Type B pancreatic cell (in vitro differentiated cells): ENCODE measurements at places on chromosomes 12 and 14. TPM values are rescaled to one million over a fixed set of nuclear protein-coding genes. Genes with fewer than 3 reads are reported as not detected.
A peak's percentile ranks its signal among the peaks of the same experiment; 100 is the strongest.

DNA sequence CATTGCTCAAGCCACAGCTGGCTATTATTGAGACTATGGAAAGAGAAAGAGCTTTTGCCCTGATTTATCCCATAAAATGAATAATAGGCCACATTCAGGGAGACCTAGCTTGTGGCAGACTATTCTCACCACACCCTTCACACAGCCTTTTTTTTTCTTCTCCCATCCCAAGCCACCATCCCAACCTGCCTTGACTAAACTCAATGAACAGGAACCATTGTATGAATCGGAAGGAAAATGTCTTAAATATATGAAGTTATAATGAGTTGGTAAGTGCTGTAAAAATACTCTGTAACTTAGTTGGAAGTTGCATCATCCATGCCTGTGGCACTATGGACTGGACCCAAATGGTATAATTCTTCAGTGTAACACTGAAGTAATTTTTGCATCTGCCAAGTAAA, 338.4 kb downstream of the RAD51B start:
- no peak for DNase-seq
- peak overlapping the region; percentile 73 for H3K4me3 ChIP-seq
- H3K4me1 ChIP-seq = peaks cover 34% of the 10 kb centered on the region
- H3K27ac ChIP-seq = peak overlapping the region; percentile 64

DNA sequence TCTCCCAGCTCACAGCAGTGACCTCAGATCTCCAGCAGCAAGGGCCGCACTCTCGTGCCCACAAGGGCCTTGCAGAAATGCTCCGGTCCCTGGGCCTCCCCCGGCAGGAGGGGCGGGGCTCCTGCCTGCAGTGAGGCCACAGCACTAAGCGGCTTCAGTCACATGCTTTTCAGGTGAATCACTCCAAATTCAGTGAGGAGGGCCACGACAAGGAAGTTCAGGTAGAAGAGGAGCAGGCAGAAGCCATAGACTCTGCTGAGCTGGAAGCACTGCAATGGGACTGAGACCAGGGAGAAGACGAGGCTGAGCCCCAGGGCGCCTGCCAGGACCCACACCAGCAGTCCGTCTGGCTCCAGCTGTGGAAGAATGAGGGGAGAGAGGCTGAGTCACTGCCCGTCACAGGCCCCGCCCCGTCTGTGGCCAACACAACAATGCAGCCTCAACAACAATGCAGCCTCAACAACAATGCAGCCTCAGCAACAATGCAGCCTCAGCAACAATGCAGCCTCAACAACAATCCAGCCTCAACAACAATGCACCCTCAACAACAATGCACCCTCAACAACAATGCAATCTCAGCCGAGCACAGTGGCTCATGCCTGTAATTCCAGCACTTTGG, 35.2 kb downstream of the SLC8B1 start:
- H3K36me3 ChIP-seq = peaks cover 15% of the 10 kb centered on the region
- peak overlapping the region; percentile 61 for H3K4me3 ChIP-seq
- no peaks in the 10 kb centered on the region for H3K27me3 ChIP-seq
- DNase-seq = no peak

DNA sequence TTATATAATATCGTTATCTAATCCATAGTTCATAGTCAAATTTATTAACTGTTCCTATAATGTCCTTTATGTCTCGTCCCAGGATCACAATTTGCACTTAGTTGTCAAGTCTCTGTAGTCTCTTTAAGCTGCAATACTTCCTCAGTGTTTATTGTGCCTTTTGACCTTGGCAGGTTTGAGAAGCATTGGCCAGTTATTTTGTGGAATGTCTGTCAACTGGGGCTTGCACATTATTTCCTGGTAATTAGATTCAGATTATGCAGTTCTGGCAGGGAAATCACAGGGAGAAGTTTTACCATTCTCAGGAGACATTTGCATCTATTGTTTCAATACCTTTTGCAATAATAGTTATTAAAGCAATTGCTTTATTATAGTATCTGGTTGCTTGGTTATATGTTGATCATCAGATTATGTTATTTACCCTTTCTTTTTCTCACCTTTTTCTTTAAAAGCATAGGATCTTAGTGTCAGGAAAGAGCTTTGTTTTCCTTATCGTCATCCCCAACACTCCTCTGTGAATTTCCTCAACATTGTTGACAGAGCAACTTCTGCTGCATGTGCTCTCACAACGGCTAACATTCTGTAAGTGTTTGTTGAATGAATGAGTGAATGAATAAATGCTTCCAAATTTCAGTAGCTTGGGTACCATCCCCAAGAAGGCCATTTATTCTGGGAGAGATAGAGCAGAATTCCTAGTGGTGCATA, 3.7 kb upstream of the ART4 start:
- peaks cover 25% of the 10 kb centered on the region for H3K27me3 ChIP-seq
- no peak overlapping the region for H3K27ac ChIP-seq
- H3K4me1 ChIP-seq = peaks cover 23% of the 10 kb centered on the region
- peaks cover 9% of the 10 kb centered on the region for H3K36me3 ChIP-seq

DNA sequence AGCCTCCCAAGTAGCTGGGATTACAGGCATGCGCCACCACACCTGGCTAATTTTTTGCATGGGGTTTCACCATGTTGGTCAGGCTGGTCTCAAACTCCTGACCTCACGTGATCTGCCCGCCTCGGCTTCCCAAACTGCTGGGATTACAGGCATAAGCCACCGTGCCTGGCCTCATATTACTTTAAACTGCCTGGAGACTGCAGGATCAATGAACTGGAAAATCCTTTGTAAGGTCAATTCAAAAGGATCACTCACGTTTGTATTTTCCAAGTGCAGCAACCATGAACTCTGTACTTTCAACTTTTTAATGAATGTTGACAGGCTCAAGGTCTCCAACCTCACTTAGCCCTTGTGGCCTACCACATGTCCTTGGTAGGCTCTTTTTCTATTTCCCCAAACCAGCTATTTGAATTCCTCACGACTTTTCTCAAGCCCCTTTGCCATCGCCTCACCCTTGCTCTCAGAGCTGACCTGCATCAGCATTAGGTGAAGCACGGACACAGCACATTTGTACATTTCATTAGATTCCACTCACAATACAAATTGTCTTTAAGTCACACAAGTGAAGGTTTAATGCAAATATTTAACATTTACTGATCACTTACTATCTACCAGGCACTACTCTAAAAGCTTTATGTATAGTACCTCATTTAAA, 42.2 kb upstream of the GCH1 start:
- H3K27ac ChIP-seq = no peak overlapping the region
- H3K4me1 ChIP-seq = no peaks in the 10 kb centered on the region
- DNase-seq = no peak
- H3K27me3 ChIP-seq = no peaks in the 10 kb centered on the region
- peaks cover 21% of the 10 kb centered on the region for H3K36me3 ChIP-seq

DNA sequence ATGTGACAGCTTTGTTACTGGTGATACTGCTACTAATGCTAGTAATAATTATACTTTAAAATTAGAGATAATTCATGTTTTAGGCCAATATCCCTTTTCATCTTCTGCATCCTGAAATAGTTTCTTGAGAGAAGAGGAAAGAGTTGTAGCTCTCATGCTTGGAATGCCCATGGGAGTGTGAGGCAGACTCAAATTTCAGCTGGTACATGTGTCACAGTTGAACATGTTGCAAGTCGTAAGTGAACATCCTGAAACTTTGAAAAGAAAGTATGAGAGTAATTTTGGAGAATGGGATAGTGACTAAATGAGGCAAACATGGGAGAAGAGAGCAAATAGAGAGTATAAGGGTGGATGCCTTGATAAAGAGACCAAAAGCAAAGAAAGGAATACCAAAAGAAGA, 168.0 kb downstream of the TMTC3 start:
- no peak overlapping the region for H3K4me3 ChIP-seq
- no peak for DNase-seq

DNA sequence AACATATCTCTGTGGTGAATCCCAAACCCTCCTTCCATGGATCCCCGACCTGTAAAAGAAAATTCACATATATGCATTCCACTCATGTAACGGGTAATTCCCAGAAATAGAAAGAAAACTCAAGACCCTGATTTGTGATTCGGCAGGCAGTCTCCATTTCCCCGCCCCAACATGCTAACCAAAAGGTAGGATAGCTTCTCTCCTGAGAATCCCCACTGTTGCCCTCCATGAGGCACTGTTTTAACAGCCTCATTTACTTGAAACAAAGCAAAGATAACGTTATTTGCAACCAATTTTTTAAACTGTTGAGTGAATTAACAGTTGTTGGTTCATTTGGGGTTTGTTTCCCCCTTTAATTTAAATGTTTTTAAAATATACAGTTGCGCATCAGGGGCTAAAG, 774 bp upstream of the SLC2A13 start:
- peak overlapping the region; percentile 58 for H3K27ac ChIP-seq
- H3K36me3 ChIP-seq = peaks cover under 1% of the 10 kb centered on the region
- H3K27me3 ChIP-seq = peaks cover 7% of the 10 kb centered on the region
- peak overlapping the region; percentile 89 for H3K4me3 ChIP-seq
- H3K4me1 ChIP-seq = peaks cover 23% of the 10 kb centered on the region

GRCh38 chr12:12901158-12901791, 9.9 kb downstream of the GPRC5A start:
- peak overlapping the region; percentile 40 for H3K4me3 ChIP-seq
- H3K27ac ChIP-seq = peak overlapping the region; percentile 74
- H3K27me3 ChIP-seq = peaks cover 20% of the 10 kb centered on the region
- DNase-seq = no peak

GRCh38 chr14:68564826-68565759, 227.8 kb downstream of the ZFP36L1 start:
- peaks cover 18% of the 10 kb centered on the region for H3K36me3 ChIP-seq
- H3K27me3 ChIP-seq = no peaks in the 10 kb centered on the region
- peak overlapping the region; percentile 92 for H3K27ac ChIP-seq
- H3K4me3 ChIP-seq = peak overlapping the region; percentile 76

GRCh38 chr12:70853326-70853725, 67.2 kb downstream of the PTPRR start:
- no peaks in the 10 kb centered on the region for H3K36me3 ChIP-seq
- H3K4me1 ChIP-seq = peaks cover 5% of the 10 kb centered on the region
- no peak for DNase-seq
- H3K27ac ChIP-seq = no peak overlapping the region
- H3K4me3 ChIP-seq = no peak overlapping the region

DNA sequence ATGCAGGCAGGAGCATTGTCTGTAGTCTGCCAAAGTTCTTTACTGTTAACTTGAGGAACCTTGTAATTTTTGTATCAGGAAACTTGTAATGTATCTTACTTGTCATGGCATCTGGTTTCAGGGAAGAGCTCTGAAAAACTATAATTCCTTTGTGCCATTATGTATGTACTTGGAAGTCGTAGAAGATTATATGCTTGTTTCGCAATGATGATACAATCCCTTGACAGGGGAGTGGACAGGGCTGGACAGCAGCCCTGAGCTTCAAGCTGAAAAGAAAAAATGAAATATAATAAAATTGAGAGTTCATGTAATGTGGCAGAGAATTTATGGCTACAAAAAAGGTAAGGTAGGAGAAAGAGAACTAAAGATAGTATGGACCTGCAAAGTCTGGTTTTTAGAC, 7.4 kb upstream of the DLGAP5 start:
- H3K4me1 ChIP-seq = peaks cover 5% of the 10 kb centered on the region
- no peaks in the 10 kb centered on the region for H3K36me3 ChIP-seq
- H3K4me3 ChIP-seq = no peak overlapping the region
- H3K27ac ChIP-seq = no peak overlapping the region

- H3K27me3 ChIP-seq = peaks cover 3% of the 10 kb centered on the region
- H3K4me3 ChIP-seq = no peak overlapping the region
- peaks cover 7% of the 10 kb centered on the region for H3K4me1 ChIP-seq
- no peaks in the 10 kb centered on the region for H3K36me3 ChIP-seq
- no peak overlapping the region for H3K27ac ChIP-seq
These were observed 172.2 kb downstream of the SNAPC1 start for GRCh38 chr14:61934385-61934784.

- DNase-seq = no peak
- H3K27ac ChIP-seq = no peak overlapping the region
- peaks cover 53% of the 10 kb centered on the region for H3K36me3 ChIP-seq
- H3K4me1 ChIP-seq = no peaks in the 10 kb centered on the region
- no peak overlapping the region for H3K4me3 ChIP-seq
- no peaks in the 10 kb centered on the region for H3K27me3 ChIP-seq
These were observed 27.3 kb downstream of the TTC5 start for GRCh38 chr14:20278414-20278813.

DNA sequence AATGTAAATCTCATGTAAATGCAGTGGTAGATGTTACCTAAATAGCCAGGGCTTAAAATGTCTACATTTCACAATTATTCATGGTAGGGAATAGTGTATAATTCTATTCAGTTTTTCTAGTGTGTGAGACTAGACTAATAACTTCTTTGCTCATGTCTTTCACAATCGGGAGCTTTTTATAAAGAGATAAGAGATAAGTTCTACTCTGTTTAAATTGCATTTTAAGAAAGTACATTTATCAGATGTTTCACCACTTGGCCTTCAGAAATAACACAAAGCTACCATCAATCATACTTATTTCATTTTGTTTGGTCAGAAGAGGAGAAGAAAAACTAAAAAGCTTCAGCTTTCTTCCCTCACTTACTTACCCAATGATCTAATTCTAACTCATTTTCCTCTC, 725.5 kb upstream of the FLRT2 start:
- no peak for DNase-seq
- no peaks in the 10 kb centered on the region for H3K36me3 ChIP-seq
- no peak overlapping the region for H3K4me3 ChIP-seq
- no peaks in the 10 kb centered on the region for H3K4me1 ChIP-seq
- H3K27me3 ChIP-seq = peaks cover 7% of the 10 kb centered on the region
- no peak overlapping the region for H3K27ac ChIP-seq

GRCh38 chr12:93151079-93151762, 222.1 kb upstream of the EEA1 start:
- no peak for DNase-seq
- H3K27me3 ChIP-seq = no peaks in the 10 kb centered on the region
- no peak overlapping the region for H3K4me3 ChIP-seq
- no peaks in the 10 kb centered on the region for H3K36me3 ChIP-seq
- H3K27ac ChIP-seq = no peak overlapping the region

- H3K36me3 ChIP-seq = peaks cover 10% of the 10 kb centered on the region
- no peak overlapping the region for H3K27ac ChIP-seq
- no peaks in the 10 kb centered on the region for H3K27me3 ChIP-seq
These were observed 17.1 kb downstream of the NCKAP5L start for GRCh38 chr12:49811136-49811535.

The ZDHHC22 gene
- total RNA-seq = 0.24 TPM in 1 of 2 replicates, not detected in the other

The KCNK10 gene
- total RNA-seq = 0.12 and 1.4 TPM in 2 replicates

The INHBC gene
- total RNA-seq = not detected in 2 replicates

The PRKCH gene
- total RNA-seq = 19.1 and 59.0 TPM in 2 replicates
